Hindlimb muscle (tissue), 1 donor: ENCODE measurements at places on chromosomes 2 and 18.

DNA sequence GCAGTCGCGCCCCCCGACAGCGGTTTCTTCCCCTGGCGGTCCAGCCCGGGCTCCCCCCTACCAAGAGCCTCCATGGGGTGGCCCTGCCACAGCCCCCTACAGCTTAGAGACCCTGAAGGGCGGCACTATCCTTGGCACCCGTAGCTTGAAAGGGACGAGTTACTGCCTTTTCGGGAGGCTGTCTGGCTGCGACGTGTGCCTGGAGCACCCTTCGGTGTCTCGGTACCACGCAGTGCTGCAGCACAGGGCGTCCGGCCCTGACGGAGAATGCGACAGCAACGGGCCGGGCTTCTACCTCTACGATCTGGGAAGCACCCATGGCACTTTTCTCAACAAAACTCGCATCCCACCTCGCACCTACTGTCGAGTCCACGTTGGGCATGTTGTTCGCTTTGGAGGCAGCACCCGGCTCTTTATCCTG is 475 bp downstream of the SLC4A1AP start:
- DNase-seq = no peak

DNA sequence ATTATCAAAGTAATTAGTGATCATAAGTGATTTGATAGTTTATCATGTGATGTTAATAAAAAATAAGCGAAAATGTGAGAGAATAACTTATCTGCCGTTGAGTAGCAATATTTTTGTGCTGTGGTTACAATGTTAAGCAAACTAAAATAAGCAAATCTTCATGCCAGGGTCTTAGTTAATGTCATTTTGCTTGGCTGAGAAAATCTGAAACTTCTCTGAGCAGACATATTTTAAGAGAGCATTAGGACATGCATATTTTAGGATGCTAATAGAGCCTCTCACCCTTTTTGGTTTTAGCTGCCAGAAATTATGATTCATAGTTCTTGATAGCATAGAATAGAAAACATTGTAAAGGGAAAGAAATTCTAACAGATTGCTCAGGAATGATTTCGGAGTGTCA is 233.5 kb upstream of the ZEB2 start:
- DNase-seq = no peak

GRCh38 chr2:2800697-2801096 is 469.6 kb upstream of the MYT1L start:
- DNase-seq = no peak

- no peak for DNase-seq
Measured at GRCh38 chr2:186570604-186571003, 19.3 kb upstream of the ITGAV start.

- no peak for DNase-seq
Measured at GRCh38 chr18:48636436-48636835, 97.6 kb downstream of the CTIF start.

DNA sequence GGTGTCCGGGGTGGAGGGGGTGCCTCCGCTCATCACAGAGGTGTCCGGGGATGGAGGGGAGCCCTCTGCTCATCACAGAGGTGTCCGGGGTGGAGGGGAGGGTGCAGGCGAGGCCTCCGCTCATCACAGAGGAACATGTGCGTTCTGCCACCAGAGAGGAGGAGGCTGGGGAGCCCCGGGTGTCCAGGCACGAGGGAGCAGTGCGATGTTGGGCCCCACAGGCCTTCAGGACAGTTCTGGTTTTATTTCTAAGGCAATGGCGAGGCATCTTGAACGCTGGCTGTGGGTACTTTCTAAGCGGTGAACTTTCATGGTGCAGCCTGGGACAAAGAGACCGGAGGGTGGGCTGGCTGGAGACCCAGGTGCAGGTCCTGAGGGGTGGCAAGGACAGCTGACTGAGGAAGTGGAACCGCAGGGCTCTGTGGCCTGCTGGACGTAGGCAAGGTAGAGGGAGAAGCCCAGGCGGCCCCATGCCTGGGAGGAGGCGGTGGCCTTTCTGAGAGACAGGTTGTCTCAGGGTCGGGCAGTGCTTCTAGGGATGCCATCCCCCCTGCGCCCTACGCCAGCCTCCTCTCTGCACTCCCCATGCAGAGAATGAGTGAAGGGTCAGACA is 196.6 kb upstream of the SALL3 start:
- DNase-seq = no peak

GRCh38 chr2:235740821-235741220 is 247.0 kb downstream of the AGAP1 start:
- no peak for DNase-seq

DNA sequence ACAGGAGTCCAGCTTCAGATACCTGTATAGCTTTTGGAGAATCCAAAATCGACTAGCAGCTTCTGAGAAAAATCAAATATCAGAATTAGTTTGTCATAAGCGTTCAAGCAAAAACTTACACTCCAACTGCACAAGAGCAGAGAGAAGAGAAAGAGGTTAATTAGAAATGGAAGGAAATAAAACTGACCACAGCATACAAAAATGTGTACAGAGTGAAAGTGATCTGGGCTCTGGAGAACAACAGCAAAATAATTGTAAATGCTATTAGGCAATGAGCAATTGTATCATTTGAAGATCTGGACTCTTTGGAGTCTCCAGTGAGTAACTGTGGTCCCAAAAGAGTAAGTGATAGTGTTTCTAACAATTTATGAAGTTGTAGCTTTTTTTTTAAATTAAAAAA is 867.3 kb downstream of the TRIB2 start:
- no peak for DNase-seq

- no peak for DNase-seq
Measured at GRCh38 chr18:6752202-6752860, 22.8 kb downstream of the ARHGAP28 start.
